NCI-H1092 (cell line): ENCODE measurements at places on chromosomes 16 and 17.

GRCh38 chr16:15829460-15829859 lies 27.4 kb downstream of the MYH11 start:
- no peak for DNase-seq

GRCh38 chr17:50693036-50693682 lies 14.6 kb downstream of the ANKRD40 start:
- DNase-seq = no peak

DNA sequence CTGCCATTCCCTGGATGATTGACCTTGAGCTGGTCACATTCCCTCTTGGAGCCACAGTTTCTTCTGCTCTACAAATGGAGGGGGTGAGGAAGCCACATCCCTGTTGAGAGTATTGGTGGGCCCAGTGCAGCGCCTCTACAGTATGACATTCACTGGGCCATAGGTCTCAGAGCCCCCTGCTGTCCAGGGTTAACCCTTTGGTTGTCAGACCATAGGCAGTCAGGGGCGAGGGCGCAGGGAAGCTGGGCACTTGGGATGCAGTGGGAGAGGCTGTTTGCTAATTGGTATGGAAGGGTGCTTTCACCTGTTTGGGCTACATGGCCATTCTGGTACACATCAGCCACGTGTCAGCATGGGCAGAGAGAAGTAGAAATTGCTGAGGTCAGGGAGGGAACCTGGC lies 27.3 kb upstream of the WFDC1 start:
- no peak for DNase-seq

DNA sequence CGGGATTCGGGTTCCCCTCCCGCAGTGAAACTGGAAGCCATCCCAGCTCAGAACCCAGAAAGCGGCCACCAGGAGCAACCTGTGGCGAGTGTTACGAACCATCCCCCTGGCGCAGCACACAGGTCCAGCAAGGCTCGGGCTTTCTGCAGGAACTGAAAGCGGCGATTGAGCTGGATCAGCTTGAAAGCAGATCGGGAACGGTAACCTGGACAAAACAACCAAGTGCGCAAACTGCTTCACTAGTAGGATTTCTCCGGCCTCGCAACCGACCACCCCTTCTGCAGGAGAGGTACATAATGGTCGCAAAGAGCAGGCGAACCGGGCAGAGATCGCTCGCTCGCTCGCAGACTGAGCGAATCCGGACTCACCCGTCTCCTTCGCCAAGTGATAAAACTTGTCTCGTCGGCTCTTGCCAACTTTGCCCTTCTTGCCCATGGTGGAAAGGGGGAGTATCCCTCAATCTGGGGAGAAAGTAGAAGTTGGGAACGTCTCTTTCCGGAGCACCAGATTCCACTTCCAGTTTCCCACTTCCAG lies 696 bp upstream of the PSMC5 start:
- no peak for DNase-seq

DNA sequence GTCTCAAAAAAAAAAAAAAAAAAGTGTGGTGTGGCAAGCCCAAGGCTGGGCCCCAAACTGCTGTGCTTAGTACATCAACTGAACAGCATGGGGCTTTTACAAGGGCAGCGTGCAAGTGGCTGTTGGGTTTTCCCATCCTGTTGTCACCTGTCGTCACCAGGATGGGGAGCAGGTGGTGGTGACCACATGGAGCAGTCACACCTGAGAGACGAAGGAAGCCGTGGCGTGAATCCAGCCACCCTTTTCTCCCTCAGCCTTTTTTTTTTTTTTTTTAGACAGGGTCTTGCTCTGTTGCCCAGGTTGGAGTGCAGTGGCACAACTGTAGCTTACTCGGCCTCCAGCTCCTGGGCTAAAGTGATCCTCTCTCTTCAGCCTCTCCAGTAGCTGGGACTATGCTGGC lies 4.1 kb upstream of the MRPL58 start:
- DNase-seq = no peak
